ENCODE measurements at places on chromosomes 2 and 18.

GRCh38 chr2:8640498-8640897 lies 41.4 kb upstream of the ID2 start:
- no peak for DNase-seq

- DNase-seq, result no peak
Observed at GRCh38 chr2:61220768-61221167, 58.8 kb downstream of the C2orf74 start.

DNA sequence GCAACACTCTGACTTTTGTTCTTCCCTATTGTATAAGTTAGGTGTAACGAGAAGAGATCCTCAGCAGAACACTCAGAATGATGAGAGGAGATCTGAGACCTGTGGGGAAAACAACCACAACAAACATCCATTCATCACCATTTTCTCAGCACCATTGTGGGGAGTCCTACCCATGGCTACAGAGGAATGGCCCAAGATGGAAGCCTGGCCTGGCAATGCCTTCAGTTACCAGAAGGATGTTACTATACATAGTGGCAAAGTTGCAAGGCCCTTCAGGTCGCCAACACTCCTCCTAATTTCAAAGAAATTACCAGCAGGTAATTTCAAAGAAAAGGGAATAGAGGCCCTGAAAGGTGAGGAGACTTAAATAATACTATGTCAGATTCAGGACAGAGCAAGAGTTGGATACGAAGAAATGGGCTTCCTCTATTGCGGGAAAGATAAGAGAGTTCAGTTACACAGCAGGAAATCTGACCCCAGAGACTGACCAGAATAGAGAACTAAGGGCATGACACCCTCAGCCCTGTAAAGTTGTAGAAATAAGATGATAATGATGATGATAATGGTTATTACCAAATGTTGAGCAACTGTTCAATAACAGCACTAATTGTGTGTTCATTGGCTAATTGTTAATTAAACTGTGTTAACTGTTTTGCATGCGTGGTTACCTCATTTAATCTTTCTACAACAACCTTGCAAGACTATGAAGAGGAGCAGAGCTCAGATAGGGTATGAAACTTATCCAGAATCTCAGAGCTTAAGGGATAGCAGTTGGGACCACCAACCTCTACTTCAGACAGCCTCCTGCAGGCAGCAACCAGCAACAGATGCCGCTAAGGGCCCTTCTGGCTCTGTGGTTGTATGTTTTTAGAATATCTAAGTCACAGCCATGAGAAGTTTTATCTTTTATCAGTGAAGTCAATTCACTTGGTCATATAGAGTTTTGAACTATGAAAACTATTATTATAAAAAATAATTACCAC lies 37.5 kb downstream of the DHRS9 start:
- no peak for DNase-seq

GRCh38 chr18:61710082-61710620 lies 182.7 kb downstream of the RNF152 start:
- no peak for DNase-seq

DNA sequence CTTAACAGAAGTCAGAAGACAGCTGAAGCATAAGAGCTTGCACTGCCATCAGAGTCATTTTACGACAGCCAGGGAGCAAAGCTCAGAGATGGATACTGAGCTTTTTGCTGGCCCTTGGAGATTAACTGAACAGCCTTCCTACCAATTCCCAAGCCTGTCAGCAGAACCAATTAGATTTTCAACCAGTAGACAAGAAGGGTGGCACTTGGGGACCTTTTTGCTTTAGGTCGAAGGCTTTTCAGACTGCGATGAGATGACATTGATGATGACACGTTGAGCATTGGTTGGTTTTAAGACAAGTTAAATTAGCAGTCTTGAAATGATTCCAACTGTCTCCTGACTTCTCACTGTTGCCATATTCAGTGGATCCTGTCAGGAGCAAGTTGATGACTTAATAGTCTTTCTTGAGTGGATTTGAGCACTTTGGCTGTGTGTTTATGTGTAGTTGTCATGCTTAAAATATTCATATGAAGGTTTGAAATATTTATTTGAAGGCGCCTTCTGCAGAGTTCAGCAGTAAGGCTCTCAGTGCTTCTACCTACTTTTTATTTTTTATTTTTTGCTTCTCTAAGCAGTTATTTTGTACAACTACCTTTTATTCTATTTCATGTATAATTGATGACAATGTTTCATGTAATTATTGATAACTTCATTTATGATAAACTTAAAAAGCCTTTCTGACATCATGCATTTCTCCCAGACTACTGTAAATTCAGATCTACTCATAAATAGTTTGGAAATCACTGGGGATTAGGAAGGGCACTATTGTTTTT lies 256.7 kb downstream of the CAMKMT start:
- DNase-seq, result no peak

DNA sequence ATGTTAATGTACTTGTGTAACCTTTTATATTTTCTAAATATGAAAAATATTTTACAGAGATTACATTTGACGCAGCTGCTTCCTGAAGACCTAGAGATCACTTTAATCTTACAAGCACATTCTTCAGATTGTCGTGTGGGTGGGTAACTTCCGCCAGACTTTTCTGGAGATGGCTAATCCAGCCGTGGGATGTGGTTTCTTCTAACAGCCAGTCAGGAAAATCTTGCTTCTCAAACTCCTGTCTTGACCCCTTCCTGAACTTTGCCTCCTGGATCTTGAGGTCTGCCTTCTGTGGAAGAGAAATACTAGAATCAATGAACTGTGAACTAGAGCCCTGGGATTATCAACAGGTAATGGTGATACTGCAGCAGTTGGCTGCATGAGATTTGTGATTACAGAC lies 401.6 kb upstream of the TNP1 start:
- no peak for DNase-seq

- no peak for DNase-seq
Observed at GRCh38 chr2:194060269-194060668, 1596.8 kb upstream of the SLC39A10 start.

GRCh38 chr2:23904692-23905091 lies 22.2 kb downstream of the ATAD2B start:
- DNase-seq, result no peak

- no peak for DNase-seq
Observed at GRCh38 chr2:108905176-108905575, 83.8 kb downstream of the EDAR start.

DNA sequence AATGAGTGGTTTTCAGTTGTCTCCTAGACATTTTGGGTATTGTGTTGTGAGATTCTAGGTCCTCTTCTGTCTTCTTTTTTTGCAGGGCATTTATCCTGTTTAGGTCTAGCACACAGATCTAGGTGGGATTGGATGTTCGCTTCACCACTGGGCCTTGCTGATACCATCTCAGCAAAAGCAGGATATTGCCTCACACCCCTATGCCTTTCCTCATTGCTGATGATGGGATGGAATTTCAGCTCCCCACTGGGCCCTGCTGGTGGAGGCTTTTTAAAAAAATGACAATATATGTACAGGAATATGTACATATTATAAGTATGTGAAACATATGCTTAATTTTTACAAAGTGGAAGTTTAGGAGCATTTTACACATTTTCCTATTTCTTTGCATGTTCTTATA lies 5.4 kb upstream of the TOGARAM2 start:
- DNase-seq, result no peak

DNA sequence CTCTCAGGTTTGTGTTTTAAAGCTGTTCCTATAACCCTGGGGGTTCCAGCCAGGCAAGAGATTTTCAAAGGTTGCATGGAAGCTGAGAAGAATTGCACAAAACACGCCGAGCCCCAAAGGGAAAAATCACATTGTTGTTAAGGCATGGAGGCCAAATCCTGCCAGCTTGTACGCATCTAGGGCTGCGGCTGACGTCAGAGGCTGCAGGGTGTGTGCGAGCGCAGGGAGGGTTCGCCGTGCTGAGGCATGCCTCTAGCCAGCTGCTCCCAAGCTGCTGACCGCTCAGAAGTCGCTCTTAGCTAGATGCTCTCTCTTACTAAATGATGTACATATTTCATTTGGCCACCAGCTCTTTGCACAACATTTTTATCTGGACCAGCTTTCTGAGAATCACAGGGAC lies 191.8 kb downstream of the LPIN1 start:
- no peak for DNase-seq

DNA sequence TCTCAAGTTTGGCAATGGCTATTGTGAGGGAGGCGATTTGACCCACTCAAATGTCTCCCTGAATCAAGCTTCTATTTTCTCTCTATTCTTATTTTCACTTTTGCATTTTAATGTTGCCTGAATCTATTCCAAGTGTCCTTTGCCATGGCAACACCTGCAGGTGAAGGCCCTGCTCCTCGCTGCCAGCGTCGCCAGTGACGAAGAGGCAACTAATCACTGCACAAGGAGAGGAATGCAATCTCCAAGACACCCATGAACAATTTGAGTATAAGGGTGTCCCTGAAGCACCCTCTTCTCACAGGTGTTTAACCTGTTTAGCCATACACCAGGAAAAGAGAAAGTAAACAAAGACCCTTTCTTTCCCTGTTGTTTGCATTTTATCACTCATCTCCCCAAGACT lies 165.6 kb upstream of the VRK2 start:
- no peak for DNase-seq

GRCh38 chr18:49447810-49448745 lies 12.4 kb downstream of the DYM start:
- DNase-seq, result peak; percentile 24

GRCh38 chr18:63207143-63207790 lies 112.3 kb downstream of the BCL2 start:
- no peak for DNase-seq

DNA sequence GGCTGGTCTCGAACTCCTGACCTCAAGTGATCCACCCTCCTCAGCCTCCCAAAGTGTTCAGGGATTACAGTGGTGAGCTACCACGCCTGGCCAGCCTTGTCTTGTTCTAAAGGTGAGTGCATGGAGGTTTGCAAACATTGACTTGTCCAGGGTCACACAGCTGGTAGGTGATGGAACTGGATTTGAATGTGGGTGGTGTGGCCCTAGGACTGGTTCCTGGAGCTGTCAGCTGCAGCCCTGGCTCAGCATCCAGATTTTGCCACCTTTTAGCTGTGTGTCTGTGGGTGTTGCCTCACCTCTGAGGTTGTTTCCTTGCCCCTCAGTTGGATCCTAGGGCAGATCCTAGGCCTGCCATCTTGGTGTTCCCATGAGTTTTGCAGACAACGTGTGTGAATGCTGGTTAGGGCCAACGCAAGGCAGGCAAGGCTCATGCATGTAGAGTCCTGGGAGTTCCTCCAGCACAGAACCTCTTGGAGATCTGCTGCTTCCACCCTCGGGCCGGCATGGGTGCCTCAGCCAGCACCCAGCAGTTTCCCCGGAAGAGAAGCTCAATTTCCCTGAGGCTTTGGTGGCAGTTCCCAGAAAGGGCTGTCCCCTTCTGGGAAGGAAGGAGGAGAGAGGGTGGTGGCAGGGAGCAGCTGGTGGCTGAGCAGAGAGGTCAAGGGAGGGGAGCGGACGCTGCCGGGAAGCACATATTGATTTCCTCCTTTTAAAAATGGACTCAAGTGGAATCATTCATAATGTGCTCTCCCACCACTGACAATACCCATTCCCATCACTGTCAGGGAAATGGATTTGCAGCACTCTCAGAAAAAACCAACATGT lies 127.6 kb upstream of the HS6ST1 start:
- DNase-seq, result no peak

- no peak for DNase-seq
Observed at GRCh38 chr18:32296851-32297250, 107.0 kb downstream of the MEP1B start.

DNA sequence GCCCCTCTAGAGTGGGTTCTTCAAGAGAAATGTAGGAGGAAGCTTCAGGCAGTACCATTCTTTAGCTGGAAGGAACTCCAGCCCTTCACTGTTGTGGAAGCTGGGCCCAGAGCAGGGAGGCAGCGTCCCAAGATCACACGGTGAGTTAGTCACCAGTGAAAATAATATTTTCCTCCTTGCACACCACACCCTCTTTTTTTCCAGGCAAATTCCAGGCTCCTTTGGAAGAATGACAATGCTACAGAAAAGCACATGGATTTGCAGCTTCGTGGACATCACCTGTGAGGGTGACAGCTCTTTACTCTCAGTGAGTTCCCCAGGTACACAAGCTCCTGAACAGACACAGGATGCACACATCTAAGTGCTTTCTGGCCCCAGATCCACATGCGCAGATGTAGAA lies 157.1 kb downstream of the COL6A3 start:
- DNase-seq, result no peak

- no peak for DNase-seq
Observed at GRCh38 chr2:28668106-28668814, 83.4 kb upstream of the PPP1CB start.

DNA sequence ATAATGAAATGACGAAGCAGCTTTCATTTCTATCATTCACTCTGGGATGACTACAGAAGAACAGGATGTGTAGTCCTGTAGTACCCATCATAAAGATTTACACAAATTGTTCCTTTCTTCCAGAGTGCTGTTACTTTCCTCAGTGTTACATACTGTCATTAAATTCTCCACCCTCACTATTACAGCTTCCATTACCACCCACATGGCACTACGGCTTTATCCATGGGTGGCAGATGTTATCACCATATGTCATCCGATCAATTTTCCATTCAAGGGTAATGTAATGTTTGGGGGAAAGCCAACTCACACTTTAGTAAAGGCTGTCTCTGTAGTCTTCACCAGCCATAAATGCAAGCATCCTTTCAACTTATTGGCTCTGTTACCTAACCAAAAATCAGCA lies 7.1 kb upstream of the CSRNP3 start:
- DNase-seq, result no peak

- DNase-seq, result no peak
Observed at GRCh38 chr2:18402831-18403230, 157.6 kb downstream of the RDH14 start.

DNA sequence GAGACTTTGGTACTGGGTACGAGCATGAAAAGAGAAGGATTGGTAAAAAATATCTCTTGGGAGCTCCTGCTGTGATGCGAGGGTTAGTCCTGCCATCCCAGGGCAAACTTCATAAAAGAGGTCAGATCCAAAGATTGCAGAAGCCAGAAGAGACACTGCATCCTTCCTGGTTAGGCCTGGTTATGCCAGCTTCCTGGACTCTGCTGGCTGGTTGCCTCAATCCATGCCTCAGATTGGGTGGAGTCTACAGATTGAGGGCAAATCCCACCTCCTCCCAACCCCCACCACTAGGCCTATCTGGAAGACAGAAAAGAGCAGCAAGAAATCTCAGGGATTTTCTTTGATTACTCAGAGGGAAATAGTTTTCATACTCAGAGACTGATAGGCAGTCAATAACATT lies 5.3 kb upstream of the ACADL start:
- DNase-seq, result no peak
